Heart right ventricle (tissue), 16 donors: ENCODE measurements at places on chromosomes 3 and 15.
A peak's percentile ranks its signal among the peaks of the same experiment; 100 is the strongest.

- no peak for DNase-seq
These were observed 6.5 kb upstream of the PLSCR1 start for GRCh38 chr3:146550743-146551510.

GRCh38 chr3:43366885-43367284 is 80.5 kb downstream of the SNRK start:
- DNase-seq: peak; percentile 36

- no peak for DNase-seq
These were observed 111.7 kb downstream of the NUP210 start for GRCh38 chr3:13308380-13308801.

DNA sequence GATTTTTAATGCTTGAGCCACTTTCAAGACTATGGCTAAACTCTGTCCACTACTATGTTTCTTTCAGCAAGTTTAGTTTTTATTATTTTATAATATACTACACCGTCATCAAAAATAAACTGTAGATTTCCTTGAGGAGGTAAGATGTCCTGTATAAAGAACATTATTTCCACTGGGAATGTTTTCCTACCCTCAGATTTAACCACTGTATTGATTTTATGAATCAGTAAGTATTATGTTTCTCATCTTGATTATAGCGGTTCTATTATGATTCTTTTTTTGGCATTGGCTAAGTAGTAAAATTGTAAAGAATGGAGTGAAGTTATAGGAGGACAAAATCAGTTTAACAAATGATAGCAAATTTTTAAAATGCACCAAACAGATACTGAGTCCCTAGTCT is 44.4 kb downstream of the ADAM10 start:
- DNase-seq: no peak

DNA sequence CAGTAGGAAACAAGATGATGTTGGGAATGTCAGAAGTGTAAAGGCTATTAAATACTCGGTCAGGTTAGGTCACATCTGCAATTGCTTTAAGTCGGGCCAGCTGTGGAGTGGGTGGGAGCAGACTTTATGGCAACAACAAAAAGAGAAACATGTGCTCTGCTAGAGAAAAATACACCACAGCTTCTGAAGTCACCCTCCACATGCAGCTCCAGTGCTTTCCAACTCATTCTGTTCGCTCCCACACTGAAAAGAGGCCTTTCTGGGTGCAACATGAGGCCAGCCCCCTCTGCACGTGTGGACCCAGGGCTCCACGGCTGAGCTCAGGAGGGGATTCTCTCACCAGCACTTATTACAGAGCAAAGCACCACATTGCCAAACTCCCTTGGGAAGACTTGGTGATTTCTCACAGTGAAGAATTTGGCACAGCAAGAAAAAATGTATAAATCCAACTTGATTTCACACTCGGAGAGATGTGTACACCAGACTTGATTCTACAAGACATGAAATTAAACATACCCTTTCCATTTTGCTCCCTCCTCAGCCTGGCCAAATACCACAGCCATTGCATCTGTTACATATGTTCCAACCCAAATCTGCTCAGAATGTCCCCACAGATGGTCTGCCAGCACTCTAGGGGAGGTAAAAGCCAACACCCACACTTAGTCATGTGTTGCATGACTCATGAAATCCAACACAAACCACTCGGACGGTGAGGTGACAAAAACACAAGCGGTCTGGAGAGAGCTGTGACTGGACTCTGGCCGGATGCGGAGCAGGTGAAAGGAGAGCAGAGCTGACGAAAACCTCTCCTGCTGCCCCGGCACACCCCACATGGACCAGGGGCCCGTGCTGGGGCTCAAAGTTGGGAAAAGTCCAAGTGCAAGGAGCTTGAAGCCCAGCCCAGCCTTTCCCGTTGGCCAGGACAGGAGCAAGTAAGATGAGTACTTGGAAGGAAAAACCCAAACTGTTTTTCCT is 74.6 kb downstream of the ITGB5 start:
- DNase-seq: peak; percentile 53

DNA sequence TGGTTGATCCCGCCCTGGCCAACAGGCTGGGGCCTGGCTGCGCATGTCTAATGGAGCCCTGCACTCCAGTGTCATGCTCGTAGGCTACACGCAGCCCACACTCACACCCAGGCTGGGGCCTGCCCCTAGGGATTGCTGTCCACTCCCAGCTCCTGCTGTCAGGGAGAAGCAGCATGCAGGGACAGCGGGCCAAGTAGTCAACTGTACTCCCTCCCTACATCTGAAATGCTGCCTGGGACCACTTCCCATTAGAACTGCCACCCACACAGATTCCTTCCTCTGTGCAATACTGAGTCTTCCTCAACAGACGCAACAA is 16.1 kb downstream of the ALS2CL start:
- DNase-seq: peak; percentile 79

DNA sequence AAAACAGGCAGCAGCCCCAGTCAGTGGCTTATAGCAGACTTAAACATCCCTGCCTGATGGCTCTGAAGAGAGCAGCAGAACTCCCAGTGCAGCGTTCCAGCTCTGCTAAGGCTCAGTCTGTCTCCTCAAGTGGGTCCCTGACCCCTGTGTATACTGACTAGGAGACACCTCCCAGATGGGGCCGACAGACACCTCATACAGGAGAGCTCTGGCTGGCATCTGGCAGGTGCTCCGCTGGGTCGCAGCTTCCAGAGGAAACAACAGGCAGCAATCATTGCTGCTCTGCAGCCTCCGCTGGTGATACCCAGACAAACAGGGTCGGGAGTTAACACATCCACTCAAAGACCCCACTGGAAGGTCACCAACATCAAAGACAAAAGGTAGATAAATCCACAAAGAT is 93.5 kb downstream of the RFX7 start:
- no peak for DNase-seq

- DNase-seq: no peak
These were observed 1.1 kb downstream of the SLCO2A1 start for GRCh38 chr3:134028486-134029255.

DNA sequence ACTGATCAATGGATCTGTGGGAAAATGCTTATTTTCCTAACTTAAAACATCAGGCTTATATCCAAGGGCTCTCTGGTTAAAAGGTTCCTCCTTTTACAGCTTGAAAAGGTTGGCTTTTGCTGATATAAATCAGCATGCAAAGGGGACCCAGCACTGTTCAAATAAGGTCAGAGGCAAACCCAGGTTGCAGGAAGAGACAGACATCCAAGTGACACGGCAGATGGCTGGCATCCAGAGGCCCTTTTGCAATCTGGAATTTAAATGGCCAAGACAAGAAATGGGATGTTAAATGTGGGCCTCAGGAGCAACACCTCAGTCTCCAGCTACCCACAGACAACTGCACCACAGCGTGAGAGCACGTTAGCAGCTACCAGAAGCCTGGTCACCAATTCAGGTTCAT is 6.3 kb downstream of the SH3BP5 start:
- DNase-seq: peak; percentile 33

GRCh38 chr3:177440456-177441104 is 243.3 kb upstream of the TBL1XR1 start:
- DNase-seq: no peak

GRCh38 chr3:39148435-39149058 is 4.8 kb downstream of the CSRNP1 start:
- no peak for DNase-seq

- no peak for DNase-seq
These were observed 91.6 kb downstream of the PLD1 start for GRCh38 chr3:171718493-171719185.

GRCh38 chr15:99102332-99103235 is 2.3 kb upstream of the SYNM start:
- no peak for DNase-seq

DNA sequence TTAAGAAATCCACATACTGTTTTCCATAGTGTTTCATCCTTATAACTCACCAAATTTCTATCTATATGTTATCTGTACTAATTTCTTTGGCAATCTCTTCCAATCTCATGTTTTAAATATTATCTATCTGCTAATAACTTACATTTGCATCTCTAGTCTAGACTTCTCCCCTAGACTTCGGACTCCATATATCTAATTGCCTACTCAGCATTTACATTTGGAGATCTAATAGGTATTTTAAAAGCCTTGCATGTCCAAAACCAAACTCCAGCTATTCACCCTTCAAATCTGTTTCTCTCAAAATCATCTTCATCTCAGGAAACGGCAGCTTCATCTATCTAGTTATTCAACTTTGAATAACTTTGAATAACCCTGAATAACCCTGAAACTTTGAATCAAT is 35.3 kb downstream of the ZNF385D start:
- DNase-seq: no peak

GRCh38 chr3:125229707-125230106 is 17.2 kb upstream of the SLC12A8 start:
- no peak for DNase-seq

- no peak for DNase-seq
These were observed 418.4 kb upstream of the RARB start for GRCh38 chr3:25009665-25010064.

DNA sequence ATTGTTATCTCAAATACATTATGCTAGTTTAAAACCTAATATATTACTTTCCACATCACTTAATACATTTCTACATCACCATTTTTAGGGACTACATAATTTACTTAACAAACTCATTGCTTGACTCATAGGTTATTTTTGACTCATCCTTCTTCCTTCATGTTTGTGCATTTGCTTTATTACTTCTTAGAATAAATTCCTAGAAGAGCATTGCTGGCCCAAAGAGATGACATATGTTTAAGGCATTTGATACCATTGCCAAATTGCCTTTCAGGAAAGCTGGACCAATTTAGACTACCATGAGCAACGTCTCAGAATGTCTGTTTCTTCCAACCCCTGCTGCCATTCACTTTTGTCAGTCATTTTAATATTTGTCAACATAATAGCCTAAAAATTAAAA is 905.8 kb downstream of the IGSF11 start:
- DNase-seq: no peak

- DNase-seq: peak; percentile 46
These were observed 90.2 kb upstream of the CHD2 start for GRCh38 chr15:92809880-92810361.

GRCh38 chr3:157868196-157868595 is 238.0 kb downstream of the SHOX2 start:
- DNase-seq: no peak

- no peak for DNase-seq
These were observed 62.0 kb downstream of the ABHD2 start for GRCh38 chr15:89150287-89150686.

- no peak for DNase-seq
These were observed 19.1 kb upstream of the RIOX2 start for GRCh38 chr3:97991293-97991682.

DNA sequence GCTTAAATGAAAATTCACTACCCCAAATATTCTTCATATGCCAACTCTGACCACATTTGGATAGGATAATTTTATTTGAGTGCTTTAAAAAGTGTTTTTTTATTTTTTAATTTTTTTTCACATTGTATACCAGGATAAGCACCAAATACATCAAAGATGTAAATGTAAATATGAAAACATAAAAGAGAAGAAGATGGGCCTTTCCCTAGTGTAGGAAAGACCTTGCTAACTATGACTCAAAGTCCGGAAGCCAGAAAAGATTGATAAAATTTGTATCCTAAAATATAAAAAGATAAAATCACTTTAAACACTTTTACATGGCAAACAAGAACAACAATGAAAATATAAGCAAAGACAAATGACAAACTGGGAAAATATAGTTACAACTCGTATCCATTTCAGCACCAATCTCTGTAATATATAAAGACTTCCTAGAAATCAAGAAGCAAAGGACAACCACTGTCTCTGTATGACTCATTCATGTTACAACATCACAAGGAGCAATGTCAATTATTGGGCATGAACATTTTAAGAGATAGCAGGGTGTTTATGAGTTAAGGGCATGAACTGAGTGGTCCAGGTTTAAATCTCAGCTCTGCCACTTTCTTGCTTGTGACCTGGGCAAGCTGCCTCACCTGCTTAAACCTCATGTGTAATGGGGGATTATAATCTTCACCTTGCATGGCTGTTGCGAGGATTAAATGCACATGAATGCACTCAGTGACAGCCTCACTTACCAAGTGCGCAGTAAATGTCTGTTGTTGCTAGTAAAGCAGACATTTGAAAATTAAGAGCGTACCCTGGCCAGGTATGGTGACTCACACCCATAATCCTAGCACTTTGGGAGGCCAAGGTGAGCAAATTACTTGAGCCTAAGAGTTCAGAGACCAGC is 25.3 kb upstream of the ARHGEF3 start:
- no peak for DNase-seq

GRCh38 chr3:60708191-60708975 is 542.9 kb downstream of the FHIT start:
- no peak for DNase-seq

GRCh38 chr3:101720851-101721840 is 3.3 kb upstream of the CEP97 start:
- no peak for DNase-seq

DNA sequence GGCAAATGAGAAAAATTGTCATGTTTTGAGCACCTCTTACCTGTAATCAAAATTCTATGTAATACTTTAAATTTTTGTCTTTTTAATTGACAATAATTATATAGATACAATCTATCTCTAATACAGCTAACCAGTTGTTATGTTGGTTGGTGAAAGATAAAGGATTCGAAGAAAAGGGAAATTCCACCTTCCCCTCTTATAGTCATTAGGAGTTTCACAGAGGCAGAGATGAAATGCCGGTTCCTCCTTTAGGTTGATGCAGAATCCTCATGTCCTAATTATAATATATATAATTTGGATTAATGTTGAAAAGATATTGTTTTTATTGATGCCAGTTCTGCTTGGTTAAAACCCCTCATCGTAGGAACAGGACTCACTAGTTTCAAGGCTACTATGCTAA is 67.1 kb downstream of the LRCH3 start:
- no peak for DNase-seq

GRCh38 chr3:154132777-154133375 is 11.7 kb downstream of the ARHGEF26 start:
- no peak for DNase-seq

GRCh38 chr15:70093481-70094319 is 4.0 kb downstream of the TLE3 start:
- no peak for DNase-seq

GRCh38 chr3:29363110-29363509 is 82.2 kb downstream of the RBMS3 start:
- DNase-seq: no peak

GRCh38 chr3:64686446-64686908 is 1.3 kb downstream of the ADAMTS9 start:
- DNase-seq: no peak
